Cortex of kidney (tissue), 1 donor: ENCODE measurements at places on chromosomes 5 and 9.

DNA sequence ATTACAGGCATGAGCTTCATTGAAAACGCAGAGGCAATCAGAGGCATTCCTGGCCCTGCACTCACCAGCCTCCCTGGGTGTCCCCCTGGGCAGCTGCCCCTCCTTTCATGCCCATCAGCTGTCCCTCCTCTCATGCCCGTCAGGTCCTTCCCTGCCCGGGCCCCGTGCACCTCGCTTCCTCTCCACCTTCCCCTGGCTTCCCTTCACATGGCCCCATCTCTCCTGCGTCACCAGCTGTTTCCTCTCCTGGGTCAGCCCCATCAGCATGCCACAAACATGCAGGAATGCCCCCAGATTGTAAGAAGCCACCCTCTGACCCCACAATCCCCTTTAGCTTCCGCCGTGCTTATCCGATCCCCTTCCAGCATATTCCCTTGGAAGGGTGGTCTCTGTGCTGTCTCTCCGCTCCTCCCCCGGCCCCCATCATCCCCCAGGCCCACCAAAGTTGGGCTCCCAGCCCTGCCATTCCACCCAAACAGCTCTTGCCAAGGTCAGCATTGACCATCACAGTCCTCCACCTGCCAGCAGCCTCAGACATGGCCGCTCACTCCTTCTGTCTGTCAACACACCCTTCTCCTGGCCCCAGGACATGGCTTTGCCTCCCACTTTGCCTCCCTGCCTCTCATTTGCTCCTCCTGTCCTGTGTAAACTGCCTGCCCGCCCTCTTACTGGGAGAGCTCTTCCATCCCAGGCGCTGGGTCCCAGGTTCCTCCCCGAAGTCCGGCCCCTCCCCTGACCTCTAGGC, 98.6 kb upstream of the IER5L start:
- no peak for DNase-seq

DNA sequence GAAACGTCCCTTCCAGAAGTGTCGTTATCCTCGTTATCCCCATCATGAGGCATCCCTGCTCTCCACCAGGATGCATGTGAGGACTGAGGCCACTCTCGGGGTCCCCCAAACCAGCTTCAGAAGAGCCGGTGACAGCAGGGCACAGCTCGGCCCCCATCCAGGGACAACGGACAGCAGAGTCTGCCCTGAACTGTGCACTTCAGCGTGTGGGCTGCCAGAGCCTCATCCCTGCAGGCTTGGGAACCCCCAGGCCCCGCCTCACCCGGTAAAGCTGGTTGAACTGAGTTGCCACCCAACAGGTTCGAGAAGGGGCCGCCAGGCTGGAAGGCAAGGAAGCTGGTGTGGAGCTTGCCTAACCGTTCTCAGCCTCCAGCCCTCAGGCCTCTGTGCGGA, 710 bp upstream of the CARD9 start:
- no peak for DNase-seq

GRCh38 chr5:69404659-69405330, 10.1 kb upstream of the MARVELD2 start:
- no peak for DNase-seq

DNA sequence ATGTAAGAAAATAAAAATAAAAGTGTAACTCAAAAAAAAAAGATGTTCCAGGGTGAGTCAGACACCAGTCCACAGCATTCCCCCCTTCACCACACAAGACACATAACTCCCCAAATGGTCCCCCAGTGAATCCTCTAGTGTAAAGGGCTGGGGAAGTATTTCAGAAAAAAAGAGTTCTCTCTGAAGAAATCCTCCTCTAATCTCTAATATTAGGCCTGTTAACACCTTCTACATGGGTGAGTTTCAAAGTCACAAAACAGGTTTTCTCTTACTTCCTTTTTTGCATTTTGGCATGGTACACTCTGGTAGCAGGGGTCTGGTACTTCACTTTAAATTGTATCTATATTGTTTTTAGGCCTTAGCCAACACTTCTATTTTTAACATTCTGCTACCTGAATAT, 28.2 kb downstream of the RNF145 start:
- DNase-seq, result no peak

- no peak for DNase-seq
Measured at GRCh38 chr9:125999504-125999881, 252.3 kb downstream of the PBX3 start.

- DNase-seq, result no peak
Measured at GRCh38 chr9:7313389-7313788, 486.2 kb downstream of the DMAC1 start.

DNA sequence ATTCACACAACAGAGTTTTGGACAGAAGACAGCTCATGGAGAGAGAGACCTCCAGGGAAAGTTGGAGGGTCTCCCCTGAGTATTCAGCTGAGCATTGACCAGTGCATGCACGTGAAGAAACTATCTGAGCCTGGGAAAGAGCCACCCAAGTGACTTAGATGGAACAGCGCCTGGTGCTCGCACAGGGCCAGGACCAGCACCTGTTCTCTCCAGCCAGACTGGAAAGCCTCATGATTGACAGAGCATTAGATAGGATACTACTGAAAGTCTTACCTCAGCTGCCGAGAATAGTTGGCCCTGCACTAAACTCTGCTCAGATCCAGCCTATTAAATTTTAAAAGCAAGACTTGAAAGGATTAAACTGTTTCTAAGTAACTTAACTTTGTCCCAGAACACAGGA, 28.3 kb upstream of the NEURL1B start:
- no peak for DNase-seq

DNA sequence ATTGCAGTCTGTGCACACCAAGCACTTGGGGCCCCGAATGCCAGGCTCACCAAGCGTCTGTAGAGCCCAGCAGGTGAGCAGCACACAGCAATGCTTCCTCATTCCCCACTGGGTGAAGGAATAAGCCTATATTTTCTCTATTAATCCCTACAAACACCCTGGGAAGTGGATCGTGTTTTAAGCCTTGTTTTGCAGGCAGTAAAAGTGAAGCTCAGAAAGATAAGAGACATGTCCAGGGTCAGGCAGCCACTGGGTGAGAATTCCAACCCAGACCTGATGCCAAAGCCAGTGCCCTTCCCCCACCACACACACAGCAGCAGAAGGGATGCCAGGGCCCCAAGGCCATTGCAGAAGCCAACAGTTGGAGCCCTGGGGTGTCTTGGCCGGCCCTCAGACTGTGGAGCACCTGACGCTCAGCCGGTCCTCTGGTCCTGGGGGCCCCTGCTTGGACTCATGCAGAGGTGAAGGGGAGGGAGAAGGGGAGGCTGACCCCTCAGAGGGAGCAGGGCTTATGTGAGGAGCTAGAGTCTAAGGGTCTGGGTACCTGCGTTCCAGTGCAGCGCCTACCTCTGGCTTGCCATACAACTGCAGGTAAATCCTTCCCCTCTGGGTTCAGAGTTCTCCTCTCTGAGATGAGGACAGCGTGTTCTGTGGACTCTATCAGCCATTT, 26.3 kb upstream of the SYNPO start:
- DNase-seq, result no peak

DNA sequence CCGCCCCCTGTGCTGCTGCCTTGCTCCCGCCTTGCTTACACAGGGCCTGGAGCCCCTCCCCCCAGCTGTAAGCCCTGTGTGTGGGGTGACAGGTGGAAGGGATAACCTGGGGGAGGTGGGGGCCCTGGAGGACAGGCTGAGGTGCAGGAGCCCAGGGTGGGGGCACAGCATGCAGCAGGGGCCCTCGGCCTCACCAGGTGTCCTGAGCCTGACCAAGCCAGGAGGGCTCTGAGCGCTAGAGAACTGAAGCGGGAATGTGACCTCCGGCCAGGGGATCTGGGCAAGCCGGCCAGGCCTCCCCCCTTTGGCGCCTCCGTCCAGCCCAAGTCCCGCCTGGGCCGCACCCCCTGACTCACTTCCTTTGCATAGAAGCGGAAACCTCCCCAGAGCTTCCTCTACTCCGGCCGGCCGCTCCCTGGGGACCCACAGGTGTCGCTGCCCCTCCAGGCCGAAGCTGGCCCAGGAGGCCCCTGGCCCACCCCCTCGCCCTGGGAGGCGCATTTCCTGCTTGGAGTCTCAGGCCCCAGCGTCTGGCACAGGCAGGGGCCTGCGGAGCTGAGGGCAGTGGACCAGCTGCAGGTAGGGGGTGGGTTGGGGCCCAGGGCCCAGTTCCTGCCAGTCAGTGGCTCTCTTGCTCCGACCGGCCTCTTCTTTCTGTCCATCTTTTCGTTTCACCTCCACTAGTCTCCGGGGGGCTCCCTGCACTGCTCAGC, at the start of gene TOR4A:
Gene TOR4A, plus strand, starts transcription at position 398 of the 713 bp plus-strand sequence. CDS start 964 bp downstream, outside the sequence.
- DNase-seq, result no peak

GRCh38 chr5:36209664-36210063, 32.1 kb downstream of the NADK2 start:
- DNase-seq, result no peak

- no peak for DNase-seq
Measured at GRCh38 chr9:130140706-130141105, 31.5 kb upstream of the NCS1 start.

DNA sequence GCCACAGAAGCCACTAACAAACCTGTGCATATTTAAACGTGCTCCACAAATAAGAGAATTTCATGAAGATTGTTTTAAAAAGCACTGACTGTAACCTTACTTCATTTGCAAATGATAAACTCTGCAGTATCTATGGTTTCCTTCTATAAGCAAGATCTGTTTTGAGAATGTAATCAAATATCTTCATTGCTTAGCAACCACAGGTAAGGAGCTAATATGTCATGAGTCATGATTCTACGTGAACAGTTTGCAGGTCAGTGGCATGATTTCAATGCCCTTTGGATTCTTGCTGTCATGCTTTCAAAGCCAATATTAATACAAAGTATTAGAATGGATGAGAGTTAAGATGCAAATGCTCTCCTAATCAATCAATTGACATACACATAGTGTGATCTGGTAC, 325.0 kb downstream of the EDIL3 start:
- no peak for DNase-seq

DNA sequence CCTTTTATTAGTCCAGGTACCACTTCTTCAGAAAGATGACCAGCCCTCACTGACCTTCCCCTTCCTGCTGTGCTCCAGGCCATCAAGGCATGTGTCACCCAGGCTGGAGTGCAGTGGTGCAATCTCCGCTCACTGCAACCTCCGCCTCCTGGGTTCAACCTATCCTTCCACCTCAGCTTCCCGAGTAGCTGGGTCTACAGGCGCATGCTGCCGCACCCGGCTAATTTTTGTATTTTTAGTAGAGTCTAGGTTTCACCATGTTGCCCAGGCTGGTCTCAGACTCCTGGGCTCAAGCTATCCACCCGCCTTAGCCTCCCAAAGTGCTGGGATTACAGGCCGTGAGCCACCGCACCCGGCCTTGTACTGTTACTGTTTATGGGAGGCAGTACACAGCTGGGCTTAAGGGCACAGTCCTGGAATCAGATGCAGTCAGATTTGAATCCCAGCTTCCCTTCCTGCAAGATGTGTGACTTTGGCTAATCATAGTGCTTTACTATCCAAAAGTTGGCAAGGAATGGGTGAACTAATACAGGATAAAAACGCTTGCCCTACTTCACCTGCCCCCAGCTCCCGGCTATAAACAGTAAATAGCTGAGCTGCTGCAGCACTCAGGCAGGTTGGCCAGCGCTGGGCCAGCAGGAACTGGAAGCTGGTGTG, 483 bp upstream of the EIF4EBP3 start:
- no peak for DNase-seq

DNA sequence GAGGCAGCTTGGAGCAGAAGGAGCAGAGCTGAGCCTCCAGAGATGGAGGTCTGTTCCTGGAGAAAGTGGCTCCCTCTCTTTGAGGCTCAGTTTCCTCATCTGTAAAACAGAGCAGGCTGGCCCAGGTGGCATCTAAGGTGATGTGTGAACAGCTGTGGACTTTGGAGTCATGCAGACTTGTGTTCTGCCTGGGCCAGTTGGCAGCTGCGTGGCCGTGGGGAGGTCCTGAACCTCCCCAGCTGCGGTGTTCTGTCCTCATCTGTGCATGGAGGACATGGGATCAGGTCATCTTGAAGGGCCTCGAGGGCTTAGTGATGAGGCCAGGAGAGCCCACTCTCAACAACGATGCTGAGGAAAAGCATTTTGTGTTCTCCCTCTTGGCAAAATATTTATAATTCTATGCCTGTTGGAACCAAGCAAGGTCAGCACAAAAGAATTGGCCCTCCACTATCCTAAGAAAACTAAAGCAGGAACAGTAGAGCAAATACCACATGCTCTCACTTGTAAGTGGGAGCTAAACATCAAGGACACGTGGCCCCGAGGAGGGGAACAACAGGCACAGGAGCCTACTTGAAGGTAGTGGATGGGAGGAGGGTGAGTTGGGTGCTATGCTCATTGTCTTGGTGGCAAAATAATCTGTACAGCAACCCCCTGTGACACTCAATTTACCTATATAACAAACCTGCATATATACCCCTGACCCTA, 63.2 kb upstream of the COL15A1 start:
- DNase-seq, result no peak

- DNase-seq, result no peak
Measured at GRCh38 chr5:73135021-73135420, 14.6 kb downstream of the TMEM171 start.

- DNase-seq, result no peak
Measured at GRCh38 chr5:135013947-135014570, 20.0 kb downstream of the PITX1 start.

- no peak for DNase-seq
Measured at GRCh38 chr5:179834120-179834519, 13.4 kb downstream of the SQSTM1 start.

DNA sequence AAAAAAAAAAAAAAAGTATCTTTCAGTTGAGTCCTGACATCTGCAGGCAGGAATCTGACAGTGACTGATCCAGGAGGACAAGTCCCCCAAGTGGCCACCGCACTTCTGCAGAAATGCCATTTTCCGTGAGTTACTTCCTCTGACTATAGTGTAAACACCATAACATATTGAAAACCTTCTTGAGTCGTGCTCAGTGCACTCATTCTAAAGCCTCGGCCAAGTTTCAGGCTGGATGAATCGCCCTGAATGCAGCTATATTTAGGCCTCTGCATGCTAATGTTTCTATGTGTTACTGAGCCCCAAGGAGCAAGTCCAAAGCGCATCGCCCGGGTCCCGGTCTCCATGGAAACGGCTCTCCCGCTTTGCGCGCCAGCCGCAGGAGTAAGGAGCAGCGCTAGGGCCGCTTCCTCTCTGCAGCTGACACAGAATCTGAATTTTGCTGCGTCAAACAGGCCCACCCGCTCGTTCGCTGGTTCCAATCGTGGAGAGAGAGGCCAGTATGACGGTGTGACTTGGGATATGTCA, 335.4 kb downstream of the MSX2 start:
- DNase-seq, result no peak

DNA sequence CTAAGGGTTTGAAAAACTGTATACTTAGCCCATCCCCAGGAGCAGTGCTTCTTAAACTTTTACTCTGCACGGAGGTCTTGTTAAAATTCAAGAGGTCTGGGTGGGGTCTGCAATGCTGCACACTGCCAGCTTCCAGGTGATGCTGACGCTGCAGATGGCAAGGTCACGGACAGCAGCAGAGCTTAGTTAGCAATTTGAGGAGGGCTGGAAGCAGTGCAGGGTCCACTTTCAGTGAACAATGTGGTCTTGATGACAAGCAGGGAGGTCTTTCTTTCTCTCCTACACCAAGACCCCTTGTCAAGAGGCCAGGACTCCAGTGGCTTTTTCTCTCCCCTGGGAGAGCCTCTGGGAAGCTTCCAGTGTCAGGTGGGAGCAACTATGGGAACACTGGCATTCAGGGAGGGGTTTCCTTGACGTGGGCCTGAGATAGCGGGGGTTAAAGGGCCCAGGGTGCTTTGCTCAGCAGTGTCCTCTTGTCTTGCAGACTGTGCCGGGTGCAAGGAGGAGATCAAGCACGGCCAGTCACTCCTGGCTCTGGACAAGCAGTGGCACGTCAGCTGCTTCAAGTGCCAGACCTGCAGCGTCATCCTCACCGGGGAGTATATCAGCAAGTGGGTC, 65.0 kb upstream of the AFAP1L1 start:
- DNase-seq, result no peak
